Placental epithelial cell (primary cell): ENCODE measurements at places on chromosomes 4 and X. TPM values are rescaled to one million over a fixed set of nuclear protein-coding genes. Genes with fewer than 3 reads are reported as not detected.

The PAGE1 gene
- total RNA-seq, result not detected in 2 replicates

The RTL5 gene
- total RNA-seq, result 0.33 and 0.79 TPM in 2 replicates

The CXXC4 gene
- 0.11 and 0.39 TPM in 2 replicates for total RNA-seq

The CT45A10 gene
- not detected in 2 replicates for total RNA-seq

The CNKSR2 gene
- 2.3 and 7.1 TPM in 2 replicates for total RNA-seq

The PASD1 gene
- total RNA-seq, result not detected in 2 replicates

The NPY2R gene
- total RNA-seq, result not detected in 2 replicates

The MAGEA6 gene
- not detected in 2 replicates for total RNA-seq

The ABLIM2 gene
- total RNA-seq, result under 0.01 TPM in 1 of 2 replicates, not detected in the other
